T-helper 17 cell (primary cell): ENCODE measurements at places on chromosomes 5 and 9.

- DNase-seq = no peak
Measured at GRCh38 chr5:139022528-139022927, 147.4 kb upstream of the LRRTM2 start.

DNA sequence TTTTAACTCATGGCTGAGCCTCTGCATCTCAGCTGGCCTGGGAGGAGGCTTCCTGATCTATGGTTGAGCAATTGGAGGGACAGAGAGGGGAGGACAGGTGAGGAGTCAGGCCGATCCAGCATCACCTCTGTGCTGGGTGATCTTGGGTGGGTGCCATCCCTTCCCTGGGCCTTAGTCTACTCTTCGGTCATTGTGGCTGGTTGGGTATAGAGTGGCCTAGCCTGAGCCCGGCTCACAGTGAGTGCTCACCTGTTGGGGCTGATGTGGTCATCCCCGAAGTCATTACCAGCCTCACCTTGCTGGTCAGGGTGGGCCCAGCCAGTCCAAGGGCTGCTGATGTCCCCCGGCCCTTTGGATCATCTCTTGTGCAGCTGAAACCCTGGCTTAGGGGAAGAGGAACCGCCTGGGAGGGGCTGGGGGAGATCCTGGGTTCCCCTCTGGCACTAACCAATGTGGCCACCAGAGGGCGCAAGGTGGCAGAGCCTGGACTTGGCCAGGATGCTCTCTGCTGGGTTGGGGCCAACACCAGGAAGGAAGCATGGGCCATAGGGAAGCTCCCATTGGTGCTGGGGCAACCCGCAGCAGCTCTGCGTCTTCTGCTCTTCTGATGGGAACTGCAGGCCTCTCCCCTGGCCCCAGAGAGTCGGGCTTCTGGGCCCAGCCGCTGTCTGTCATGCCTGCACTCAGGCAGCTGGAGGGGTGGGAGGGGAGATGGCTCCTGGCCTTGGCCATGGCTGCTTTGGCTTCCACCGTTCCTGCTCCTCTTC lies 17.3 kb upstream of the ODF2 start:
- peak; percentile 62 for DNase-seq

DNA sequence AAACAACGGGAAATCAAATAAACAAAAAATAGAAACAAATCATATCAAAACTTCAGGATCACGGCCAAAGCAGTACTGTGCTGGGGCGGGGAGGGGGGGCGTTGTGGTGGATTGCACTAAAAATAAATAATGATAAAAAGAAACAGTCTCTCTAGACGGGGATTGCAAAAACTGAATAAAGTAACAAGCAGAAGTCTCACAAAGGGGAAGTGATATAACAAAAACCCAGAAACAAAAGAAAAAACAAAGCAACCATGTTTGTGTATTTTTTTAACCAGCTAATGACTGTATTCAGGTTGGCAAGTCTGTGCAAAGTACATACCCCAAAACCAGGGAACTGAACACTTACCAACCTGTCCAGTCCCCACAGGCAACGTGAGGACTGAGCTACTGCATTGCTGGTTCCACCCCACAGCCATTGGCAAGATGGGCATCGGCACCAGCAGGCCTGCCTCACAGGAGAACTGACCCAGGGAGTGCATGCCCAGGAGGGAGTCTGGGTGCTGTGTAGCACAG lies 24.1 kb downstream of the BICD2 start:
- no peak for DNase-seq

- no peak for DNase-seq
Measured at GRCh38 chr9:13137426-13137825, 142.1 kb downstream of the MPDZ start.

DNA sequence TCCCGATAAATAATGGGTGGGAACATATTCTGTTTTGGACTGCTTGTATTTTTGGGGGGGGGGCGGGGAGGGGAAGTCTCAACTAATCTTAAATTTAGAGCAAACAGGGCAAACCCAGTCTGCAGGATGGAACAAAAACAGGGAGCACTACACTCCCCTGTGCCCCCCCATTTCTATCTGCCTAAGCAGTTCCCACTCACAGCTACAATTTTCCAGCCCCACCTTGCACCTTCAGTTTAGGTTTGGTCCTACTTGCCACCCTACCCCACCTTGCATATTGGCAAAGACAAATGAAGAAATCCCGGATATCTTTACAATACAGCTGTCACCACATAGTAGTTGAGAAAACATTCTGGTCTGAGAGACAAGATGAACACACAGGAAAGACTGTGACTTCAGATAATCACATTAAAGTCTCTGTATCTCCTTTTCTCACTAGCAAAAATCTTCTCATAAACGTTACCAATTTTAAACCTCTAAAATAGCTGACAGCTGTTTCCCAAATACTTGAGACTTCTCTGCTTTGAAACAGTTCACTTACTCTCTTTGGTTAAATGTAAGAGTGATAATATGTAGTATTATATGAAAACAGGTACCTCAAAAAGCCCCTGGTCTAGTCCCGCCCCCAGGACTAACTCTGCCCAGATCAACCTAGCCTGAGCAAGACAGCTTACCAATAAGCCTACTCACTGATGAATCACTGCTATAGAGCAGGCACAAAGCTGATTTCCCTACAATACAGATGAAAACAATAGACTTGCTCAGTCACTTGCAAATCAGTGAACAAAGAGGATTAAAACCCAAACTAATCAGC lies 5.2 kb upstream of the RAPGEF6 start:
- no peak for DNase-seq

DNA sequence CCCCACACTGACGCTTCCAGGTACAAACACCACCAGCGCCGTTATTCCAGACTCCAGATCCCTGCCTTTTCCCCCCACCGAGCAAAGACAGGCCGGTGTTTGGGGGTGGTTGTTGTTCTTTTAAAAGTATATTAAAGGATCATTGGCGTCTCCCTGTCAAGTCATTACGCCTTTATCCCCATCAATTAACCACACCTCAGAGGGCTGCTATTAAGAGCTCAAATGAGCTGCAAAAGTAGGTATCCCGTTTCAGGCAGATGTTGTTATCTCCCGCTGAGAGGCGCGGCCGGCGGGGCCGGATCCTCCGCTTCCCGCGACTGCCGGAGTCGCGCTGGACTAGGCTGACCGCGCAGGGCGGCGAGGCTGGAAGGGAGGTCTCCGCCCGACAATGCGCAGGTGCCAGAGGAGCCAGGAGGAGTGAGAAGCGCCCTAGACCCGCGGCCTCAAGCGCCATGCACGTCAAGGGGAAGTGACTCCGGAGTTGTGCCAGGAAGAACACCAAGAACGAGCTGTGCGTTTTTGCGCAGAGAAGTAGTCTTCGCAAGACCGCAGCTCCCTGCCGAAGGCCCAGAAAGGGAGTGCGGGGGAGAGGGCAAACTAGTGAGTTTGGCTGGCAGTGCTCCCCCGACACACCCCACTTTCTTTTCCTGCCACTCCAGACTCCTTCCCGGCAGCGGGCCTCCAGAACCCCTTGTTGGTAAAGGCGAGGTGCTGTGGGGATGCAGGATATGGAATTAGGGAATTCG lies 8.2 kb downstream of the NR2F1-AS1 start:
- DNase-seq = no peak

GRCh38 chr9:116737152-116737546 lies 50.0 kb downstream of the TRIM32 start:
- peak; percentile 22 for DNase-seq

DNA sequence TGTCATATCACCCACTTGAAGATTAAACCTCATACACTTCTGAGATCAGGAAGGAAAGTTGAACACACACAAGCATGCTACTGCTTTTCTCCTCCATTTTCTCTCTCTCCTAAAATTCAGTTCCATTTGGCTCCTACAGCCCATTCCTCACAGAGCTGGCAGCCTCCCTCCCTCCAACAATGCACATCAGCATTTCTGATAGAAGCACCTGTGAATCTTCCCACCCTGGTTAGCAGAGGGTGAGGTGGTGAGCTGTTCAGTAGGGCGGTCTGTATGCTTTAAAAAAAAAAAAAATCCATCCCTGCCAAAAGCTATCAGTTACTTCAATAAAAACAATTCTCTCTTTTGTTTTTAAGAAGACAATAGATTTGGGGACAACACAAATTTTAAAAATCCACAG lies 463.2 kb upstream of the KIF2A start:
- no peak for DNase-seq

DNA sequence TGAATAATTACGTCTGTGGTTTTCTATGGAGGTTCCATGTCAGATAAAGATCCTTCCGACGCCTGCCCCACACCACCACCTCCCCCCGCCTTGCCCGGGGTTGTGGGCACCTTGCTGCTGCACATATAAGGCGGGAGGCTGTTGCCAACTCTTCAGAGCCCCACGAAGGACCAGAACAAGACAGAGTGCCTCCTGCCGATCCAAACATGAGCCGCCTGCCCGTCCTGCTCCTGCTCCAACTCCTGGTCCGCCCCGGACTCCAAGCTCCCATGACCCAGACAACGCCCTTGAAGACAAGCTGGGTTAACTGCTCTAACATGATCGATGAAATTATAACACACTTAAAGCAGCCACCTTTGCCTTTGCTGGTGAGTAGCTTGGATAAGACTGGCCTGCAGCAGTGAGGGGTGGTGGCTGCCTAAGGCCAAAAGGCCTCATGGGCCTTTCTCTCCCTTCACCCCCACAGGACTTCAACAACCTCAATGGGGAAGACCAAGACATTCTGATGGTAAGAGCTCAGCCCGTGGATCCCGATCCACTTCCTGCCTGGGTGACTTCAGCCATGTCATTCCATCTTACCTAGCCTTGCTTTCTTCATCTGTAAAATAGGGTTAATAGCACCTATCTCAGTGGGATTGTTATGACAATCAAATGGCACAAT lies at the start of gene IL3:
IL3 (plus strand) TSS at position 155 of the 661 bp plus-strand sequence; CDS start at position 207, 52 bp downstream.
- peak; percentile 5 for DNase-seq

DNA sequence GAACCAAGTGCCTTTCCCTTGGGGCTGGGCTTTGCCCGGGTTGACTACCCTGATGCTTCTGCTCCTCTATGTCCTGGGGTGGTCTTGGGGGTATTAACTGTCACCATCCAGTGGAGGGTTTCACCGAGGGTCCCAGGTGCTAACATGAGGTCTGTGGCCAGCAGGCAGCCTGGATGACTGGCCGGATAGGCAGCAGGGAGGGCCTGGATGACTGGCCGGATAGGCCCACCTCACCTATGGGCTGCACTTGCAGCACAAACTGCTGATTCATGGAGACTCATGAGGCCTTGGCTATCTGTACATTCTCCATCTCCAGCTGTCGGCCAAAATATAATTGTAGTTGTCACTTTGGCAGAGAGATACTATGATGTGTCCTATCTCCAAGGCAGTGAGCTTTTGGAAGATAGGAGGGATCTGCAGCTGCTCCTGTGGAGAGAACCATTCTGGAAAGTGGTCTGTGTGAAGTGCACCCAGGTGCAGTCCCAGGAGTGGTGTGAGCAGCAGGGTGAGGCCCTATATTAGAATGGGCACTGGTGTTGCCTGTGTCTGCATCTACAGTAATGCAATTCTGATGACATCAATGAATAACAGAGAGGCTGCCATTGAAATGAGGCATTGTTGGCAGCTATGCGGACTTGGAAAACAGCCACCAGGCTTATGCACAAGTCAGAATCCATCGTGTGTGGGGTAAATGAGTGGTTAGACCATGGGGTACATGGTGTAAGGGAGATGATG lies 26.3 kb upstream of the CDKN2AIPNL start:
- DNase-seq = no peak

DNA sequence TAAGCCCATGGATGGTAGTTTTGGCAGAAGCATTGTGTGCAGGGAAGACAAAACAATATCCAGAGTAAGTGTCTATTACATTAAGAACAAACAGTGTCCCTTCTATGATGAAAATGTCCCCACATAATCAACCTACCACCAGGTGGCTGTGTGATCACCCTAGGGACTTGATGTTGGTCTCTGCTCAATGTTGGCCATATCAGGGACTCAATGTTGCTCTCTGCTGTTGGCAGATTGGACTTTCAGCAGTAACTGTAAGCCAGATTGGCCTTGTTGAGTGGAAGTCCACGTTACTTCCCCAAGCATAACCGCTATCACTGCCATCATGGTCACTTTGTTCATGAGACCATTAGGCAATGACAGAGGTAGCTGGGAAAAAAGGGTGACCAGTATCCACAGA lies 52.8 kb upstream of the PRSS3 start:
- no peak for DNase-seq

GRCh38 chr9:74672237-74672636 lies 175.1 kb downstream of the RORB start:
- DNase-seq = no peak

DNA sequence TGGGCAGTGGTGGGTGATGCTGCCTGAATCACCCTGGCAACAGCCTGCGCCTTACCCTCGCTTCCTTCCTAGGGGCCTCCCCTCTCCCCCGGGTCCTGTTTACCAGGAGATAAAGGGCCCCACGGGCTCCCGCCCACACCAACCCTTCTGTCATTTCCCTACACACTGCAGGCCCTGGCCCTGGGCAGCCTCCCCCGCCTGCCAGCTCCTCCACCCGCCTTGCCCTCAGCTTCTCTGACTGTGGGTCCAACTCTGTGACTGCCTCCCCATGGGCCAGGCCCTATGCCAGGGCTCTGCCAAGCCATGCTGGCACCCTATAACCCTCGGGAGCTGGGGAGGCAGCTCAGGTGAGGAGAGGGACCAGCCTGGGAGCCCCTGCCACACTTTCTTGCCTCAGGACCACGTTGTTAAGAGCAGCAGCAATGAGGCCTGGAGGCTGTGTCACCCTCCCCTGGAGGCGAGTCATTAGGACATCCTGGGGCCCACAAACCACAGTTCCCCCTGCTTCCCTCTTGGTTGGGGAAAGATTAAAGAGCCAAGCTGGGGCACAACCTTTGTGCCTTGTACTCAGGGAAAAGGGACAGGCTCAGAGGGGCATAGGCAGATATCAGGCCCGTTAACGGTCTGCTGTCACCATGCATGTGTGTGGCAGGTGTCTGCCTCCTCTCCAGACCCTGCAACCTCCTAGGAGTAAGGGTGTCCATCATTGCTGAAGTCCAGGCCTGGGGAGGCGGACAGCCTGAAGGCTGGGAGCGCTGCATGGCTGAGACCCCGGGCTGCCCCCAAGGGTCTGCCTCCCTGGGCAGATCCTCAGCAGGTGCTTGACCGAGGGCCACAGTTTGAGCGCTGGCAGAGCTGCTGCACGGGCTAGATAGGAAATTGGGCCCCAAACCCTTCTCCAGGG lies 2.8 kb downstream of the MGAT4B start:
- no peak for DNase-seq

- no peak for DNase-seq
Measured at GRCh38 chr5:155895484-155895883, 431.5 kb upstream of the SGCD start.

GRCh38 chr5:27124590-27124989 lies 86.2 kb upstream of the CDH9 start:
- DNase-seq = no peak

DNA sequence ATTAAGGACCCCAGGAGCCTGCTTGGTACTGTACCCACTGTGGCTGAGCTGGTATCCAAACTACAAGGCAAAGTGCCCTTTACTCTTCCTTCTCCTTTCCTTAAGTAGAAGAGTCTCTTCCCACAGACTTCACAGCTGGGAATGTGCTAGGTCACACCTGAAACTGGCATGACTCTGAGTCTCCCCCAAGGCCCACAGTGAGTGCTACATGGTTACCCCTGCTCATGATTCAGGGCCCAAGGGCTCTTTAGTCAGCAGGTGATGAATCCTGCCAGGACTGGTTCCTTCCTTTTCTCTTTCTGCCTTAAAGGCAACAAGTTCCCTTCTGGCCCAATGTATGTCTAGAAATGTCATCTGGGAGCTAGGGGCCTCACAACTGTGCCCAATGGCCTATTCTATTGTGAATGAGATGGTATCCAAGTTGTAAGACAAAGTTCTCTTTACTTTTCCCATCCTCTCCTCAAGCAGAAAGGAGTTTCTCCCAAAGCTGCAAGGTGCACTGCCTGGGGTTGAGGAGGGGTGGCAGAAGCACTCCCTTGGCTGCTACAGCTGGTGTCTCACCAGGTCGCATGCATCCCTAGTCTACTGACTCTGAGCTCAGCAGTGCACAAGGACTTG lies 134.4 kb downstream of the TMEM38B start:
- no peak for DNase-seq

- no peak for DNase-seq
Measured at GRCh38 chr5:178182158-178182876, 4.9 kb downstream of the GMCL2 start.
